ENCODE measurements at places on chromosomes 16 and 17. TPM values are rescaled to one million over a fixed set of nuclear protein-coding genes. Genes with fewer than 3 reads are reported as not detected.

DNA sequence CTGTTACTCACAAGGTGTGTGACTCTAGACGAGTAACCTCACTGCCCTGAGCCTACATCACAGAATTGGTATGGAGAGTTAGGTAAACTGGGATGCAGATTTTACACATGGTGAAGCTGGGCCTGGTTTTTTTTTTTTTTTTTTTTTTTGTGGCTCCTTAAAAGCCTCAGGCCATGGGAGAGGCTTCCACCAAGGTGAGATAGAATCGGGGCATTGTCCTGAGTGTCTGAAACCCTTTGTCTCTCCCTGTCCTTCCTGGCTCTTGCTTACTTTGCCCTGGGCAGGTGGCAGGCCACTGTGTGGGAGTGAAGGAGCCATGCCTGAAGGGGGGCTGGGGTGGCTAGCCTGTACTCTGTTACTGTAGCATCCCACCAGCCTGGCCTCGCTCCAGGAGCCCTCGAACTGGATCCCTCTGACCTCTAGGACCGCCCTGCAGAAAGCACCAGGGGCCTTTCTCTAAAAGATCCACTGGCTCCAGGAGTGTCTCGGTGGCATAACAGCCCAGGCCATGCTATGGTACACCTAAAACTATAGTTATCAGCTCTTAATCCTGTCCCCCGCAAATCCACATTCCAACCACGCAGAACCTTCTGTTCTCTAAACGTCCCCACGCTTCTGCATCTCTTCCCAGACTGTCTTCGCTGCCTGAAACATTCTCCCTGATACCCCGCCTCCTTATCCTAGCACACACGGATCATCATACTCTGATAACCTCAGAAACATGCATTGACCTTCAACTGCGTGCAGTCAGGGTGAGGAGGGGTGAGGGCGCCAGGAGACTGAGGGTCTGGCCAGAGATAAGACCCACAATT lies 1.7 kb upstream of the SLC13A2 start:
- DNase-seq: no peak

DNA sequence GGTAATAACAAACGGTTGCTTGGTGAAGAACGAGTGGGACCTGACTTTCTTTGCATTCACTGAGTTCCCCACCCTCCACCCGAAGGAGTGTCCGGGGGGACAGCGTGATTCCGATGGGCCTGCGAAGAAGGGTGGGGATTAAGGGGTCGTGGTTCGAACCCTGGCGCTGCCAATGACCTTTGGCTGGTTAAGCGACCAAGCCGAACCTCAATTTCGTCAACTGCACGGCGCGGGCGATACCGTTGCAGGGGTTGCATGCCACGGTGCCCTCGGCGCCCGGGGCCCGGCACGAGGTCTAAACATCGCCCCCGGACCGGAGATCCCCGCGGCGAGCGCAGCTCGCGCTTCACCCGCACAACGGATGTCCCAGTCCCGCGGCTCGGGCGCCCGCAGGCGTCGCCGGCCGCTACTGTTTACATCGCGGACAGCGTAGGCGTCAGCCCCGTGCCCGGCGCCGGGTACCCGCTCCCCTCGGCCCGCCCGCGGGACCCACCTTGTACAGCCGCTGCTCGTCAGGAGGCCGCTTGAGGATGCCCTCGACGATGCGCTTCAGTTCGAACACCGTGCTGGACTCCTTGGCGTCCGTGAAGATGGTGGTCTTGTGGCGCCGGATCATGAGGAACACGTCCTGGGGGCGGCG lies 460 bp downstream of the ELOB start:
- no peak for DNase-seq

- no peak for DNase-seq
Measured at GRCh38 chr16:63613701-63614100, 1508.2 kb downstream of the CDH11 start.

ESRP2 gene
- not detected for total RNA-seq

DNAAF1 gene
- 0.73 TPM for total RNA-seq

DNA sequence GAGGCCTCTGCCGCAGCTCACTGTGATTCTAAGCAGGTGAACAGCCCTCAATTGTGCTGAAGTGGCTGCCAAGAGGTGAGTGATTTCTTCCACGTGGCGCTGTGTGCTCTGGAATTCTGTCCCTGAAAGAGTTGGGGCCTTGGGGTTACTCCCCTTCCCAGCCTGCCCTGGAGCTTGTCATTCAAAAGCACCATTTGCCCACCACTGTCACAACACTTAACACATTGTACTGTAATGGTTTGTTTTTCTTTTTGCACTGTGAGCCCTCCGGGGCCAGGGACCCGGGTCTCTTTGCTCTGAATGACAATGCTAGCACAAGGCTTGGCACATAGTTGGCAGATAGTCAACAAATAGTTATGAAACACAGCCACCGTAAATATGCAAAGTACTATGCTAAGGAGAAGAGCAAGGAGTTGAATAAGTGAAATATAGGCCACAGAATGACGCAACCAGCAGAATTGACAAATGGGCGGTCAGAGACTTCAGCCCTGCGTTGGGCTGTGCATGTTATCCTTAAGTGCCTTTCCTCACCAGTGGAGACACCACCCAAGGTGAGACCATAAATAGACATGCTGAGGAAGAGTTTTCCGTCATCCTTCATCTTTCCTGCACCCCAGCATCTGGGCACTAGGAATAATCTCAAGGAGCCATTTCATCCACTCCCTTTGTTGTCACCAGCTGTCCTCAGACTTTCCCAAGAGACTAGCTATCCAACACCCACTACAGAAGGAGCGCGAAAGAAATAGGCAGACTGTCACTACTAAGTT lies 112.0 kb upstream of the DNAH9 start:
- no peak for DNase-seq

- no peak for DNase-seq
Measured at GRCh38 chr16:14545346-14545884, 84.6 kb downstream of the PARN start.

DHX8 gene
- 28.9 TPM for total RNA-seq

MT3 gene
- 7.5 TPM for total RNA-seq

PRCD gene
- total RNA-seq: 5.7 TPM

DNA sequence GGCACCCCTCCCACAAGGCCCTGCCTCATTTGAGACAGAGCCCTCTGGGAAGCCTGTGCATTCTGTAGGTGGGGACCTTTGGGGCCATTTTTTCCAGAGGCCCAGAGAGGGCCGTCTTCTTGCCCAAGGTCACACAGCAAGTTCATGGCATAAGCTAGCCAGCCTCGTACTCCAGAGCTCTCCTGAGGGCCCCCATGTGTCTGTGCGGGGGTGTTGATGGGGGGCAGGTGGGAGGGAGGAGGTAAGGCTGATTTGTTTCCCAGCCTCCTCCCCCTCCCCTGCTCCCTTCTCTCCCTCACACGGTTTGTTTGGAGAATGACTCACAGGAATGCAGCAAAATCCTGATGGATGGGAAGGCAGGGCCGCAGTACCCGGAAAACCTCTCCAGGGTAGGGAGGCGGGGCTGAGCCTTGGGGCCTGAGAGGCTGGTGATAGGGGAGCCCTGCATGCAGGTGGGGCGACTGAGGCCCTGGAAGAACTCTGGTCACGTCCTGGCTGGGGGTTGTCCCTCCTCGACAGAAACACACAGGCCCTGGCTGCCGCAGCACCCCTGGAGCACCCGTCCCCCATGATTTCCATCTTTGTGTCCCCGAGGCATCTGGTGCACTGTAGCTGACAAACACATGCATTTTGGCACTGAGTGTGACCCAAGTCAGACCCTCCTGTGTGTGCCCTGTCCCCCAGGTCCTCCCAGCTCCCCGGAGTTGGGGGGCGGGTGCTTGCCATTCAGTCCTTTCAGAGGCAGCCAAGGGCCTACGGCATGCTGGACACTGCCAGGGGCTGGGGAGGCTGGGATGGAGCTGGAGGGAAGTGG lies 29.7 kb downstream of the RAI1 start:
- no peak for DNase-seq
